NCI-H1417 treated with DMSO at 0.1 percent for 48 hours (cell line): ENCODE measurements at places on chromosomes 16 and 17.

DNA sequence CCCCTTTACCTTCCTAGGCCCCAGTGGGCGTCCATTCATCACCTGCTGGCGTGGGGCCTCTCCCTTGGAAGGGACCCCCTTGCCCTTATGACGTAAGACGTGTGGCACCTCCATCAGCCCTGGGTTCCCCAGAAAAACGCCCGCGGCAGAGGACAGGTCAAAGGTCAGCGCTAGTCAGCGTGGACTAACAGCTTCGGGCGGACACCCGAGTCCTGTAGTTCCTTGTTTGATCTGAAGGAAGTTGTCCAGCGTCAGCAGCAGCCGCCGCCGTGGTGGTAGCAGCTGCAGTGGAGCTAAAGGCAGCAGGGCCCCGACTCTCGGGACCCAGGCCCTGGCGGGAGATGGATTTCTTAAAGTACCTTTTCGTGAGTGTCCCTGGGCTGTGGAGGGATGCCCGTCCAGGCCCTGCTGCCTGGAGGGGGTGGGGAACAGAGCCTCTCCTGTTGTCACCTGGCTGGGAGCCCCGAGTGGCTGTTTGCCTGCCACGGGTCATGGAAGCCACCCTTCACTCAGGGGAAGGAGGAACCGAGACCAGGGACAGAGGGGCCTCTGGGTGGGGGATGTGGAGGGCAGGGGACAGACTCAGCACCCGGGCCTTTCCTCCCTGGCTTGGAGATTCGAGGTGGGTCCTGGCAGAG, 123.6 kb downstream of the OR1D5 start:
- no peak for DNase-seq

DNA sequence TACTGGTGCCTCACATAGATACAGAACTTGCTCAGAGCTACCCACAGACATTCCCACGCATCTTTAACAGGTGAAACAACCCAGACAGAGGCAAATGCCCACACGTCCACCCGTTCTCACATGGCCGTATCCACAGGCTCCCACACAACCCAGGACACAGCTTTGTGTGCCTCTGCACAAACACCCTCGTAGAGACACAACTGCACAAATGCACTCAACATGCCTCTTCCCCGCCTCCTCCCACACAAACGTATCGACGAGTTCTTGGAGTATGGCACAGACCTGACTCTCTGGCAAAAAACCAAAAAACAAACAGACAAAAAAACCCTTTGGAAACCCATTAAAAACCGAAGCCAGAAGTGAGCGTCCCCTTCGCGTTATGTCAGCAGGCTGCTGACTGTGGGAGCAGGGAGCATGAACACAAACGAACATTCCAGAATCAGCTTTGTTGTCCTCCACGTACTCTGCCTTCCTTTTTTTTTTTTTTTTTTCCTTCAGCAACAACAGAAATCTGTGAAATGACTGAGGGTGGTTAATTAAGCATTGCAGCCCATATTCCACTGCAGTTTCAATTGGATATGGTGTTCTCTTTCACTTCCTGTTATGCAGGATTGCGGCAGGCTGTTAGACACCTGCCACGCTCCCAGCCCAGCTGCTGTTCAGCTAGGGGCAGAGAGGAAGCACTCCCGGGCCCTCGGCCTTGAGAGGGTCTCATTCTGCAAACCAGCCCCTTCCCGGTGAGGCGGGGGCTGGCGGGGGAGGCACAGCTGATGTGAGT, 313.7 kb downstream of the MAF start:
- peak; percentile 41 for DNase-seq

DNA sequence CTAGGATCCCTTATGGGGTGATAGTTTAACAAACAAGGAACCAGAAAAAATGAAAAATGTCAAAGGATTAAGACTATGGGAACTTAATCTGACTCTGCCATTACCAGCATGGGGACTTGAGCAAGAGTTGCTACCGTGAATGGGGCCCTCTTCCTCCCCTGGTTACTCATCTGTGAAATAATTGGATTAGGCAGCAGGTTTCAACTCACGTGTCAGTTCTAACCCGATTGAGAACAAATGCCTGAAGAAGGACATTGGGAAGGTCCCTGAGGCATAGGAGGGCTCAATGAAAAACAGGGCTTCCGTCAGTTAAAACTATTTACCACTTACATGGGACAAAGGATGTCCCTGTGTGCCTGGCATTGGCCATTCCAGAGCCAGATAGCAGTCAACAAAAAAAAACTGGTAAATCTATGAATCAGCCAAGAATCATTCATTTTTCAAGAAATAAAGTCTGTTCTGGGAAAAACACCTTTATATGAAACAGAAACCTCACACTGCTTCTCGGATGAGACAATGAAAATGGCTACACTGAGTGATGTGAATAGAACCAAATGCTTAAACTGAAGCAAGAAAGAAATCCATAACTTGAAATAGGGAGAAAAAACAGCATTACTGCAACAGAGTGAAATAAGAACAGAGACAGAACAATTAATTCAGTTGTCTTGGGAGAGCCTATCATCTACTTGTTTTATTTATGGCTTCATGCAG, 104.3 kb downstream of the ADAMTS18 start:
- no peak for DNase-seq

GRCh38 chr16:72125635-72126428, 32.2 kb downstream of the DHX38 start:
- no peak for DNase-seq

DNA sequence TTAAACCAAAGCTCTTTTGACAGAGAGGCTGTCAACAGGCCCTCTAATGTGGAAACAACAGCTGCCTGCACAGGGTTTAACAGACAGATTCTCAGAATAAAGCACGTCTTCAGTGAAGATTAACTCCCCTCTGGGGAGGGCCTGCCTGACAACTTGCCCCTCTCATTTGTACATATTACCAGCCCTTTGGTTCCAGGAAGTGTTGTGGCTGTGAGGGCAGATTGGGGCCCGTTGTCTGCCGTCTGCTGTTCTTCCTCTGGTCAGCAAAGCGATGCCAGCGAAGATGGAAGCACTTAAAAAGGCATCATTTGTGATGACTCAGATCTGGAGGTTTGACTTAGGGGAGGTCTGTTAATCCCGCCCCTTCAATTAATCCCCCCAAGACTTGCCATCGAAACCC, 177.0 kb upstream of the IRX6 start:
- DNase-seq = no peak

- no peak for DNase-seq
These were observed 15.2 kb downstream of the ARHGAP23 start for GRCh38 chr17:38443356-38444031.

DNA sequence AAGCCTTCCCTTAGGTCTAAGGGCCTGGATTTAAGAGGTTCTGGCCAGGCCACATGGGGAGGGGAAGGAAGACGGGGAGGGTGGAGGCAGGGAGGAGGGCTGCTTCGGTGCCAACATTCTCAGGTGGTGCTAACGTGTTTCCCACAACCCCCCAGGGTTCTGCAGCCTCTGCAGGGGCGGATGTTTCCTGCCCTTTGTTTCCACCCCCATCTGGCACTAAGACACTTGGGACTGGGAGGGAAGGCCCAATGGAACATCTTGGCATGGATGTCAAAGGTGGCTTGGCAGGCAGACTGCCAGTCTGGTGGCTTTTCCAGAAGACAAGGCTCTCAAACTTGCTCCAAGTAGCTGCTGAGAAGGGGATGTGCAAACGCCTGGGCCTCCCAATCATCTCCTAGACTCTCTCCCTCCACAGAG, 12.7 kb downstream of the HIC1 start:
- DNase-seq = no peak

DNA sequence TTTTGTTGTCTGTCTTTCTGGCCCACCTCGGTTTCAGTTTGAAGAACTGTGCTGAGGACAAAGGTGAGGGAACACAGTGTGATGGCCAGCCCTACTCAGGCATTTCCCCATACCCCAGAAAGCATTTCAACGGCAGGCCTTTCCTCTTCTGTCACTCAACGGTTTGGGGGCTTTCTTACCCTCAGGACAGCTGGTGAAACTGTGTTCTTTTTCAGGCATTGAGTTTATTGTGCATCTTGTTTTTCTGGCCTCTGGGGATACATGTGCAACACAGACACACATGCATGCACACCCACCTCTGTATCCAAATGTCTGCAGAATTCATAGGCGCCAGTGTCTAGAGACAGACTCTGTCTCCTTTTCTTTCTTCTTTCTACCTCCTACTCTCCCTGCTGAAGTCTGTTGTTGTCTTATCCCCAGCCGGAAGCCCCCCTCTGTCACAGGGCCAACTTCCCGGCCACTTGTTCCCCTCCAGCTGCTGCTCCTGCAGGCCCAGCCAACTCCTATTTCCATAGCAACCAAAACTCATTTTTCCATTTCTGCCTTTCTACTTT, 17.0 kb downstream of the CHD9 start:
- no peak for DNase-seq

DNA sequence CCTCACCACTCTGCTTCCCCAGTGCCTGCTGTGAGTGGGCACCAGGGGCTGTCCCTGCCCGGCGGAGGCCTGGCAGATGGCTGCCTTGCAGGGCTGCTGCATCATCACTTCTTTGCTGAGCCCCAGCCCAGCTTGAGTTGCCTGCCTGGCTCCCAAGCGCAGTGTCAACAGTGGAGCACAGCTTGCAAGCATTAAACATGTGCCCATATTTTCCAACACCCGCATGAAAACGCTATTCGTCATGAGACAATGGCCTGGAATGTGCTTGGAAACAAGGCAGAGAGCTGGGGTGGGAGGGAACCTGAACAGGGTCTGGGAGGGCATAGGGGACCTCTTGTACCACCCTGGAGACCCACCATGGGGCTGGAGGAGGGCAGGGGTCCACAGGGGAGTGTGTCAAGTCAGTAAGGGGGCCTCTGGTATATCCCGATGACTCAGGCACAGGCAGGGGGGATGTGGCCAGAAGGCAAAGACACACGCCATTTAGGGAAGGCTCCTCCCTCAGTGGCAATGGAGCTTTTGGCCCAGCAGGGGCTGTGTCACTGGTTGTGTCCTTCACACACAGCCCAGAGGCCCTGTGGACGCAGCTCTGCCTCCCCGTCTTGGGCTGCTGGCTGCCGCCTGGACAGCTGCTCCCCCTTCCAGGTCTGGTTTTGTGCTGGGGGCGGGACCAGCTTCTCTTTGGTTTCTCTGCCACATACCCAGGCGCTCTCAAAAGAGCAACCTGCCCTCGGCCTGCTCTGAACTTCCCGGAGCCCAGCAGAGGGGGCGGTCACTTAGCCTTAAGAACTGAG, 17.4 kb upstream of the MTSS2 start:
- no peak for DNase-seq

GRCh38 chr16:35150805-35151312, 1691.4 kb downstream of the TP53TG3F start:
- no peak for DNase-seq

DNA sequence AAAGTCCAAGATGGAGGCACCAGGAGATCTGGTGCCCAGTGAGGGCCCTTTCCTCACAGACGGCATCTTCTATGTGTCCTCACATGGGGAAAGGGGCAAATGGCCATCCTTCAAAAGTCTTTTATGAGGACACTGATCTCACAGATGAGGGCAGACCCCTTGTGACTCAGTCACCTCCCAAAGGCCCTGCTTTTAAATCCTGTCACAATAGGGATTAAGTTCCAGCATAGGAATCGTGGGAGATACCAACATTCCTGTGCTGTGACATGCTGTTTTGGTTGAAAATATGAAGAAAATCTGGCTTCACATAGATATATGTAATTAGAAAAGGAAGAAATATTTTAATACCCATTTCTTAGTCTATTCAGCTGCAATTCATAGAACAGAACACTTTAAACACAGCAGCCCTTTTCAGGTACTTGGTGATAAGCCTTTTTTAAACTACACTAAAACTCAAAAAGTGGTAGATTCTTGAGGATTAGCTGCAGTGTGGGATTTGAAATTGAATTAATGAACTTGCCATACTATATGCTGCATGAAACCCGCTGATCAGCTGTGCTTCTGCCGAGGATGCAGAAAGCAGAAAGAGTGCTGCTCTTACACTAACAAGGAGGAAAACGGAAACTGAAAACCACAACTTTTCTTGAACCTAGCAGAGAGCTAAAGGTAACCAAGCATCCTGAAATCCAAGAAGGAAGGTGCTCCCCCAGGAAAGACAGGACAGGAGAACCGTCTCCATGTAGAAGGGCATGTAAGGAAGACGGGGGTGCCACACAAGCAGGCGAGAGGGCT, 32.7 kb downstream of the VPS53 start:
- no peak for DNase-seq

GRCh38 chr17:72422505-72423285, 301.9 kb downstream of the SOX9 start:
- no peak for DNase-seq

DNA sequence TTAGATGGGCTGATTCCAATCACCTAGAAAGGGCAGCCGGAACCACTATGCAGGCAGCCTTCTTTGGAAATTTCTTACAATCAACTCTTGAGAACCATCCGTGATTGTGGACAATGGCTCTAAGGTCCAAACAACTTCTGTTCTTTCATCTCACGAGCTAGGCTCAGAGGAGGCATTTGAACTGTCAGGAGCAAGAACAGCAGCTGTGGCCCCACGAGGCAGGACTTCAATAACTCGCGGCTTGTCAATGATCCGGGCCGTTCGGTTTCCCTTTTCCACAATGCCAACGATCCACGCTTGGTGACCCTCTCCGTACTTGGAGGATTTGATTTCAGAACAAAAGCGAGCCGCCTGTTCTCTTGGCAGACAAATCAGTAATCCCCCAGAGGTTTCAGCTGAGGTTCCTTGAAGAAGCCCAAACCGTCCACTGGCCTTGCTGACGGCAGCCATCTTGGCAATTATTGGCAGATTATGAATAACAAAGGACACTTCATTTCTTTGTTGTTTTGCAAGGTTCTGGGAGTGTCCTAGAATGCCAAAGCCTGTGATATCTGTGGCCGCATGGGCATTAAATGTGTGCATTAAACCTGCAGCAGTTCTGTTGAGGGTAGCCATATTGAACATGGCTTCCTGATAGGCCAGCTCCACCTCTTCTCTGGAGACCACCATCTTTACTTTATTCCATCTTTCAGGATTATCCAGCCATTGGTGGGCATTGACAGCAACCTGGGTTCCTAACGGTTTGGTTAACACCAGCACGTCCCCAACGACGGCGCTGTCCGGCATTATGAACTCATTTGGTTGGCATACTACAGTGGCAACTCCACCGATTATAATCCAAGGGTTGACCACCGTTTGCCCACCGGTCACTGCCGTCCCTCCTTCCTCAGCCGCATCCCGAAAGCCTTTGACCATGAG, 1.2 kb downstream of the SEPHS2 start:
- no peak for DNase-seq

DNA sequence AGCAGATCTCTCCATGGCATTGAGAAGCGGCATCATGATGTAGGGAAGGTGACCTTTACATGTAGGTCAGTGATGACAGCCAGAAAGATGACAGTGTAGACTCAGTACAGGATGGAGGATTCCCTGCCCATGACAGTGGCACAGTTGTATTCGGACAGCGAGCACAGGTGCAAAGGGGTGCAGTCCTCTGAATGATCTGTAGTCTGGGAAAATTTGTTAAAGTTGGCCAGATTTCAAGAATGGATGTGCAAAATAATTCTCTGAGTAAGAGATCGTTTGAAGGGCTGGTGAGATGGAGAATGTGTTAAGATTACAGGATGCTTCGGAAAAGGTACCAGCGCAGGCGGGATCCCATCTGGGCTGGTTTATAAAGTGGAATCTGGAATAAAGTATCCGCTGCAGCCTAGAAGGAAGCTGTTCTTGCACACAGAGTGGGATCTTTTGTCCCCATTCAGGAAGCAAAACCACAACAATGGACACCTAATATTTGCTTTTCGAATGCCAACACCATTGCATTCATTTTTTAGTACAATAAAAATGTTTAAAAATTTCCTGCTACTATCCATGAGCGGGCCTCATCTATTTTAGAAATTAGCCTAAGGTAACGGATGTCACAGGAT, 101.2 kb downstream of the RPTOR start:
- no peak for DNase-seq

GRCh38 chr16:73060892-73061490, 13.1 kb upstream of the ZFHX3 start:
- no peak for DNase-seq
